ENCODE measurements at places on chromosomes 1 and 21.
A peak's percentile ranks its signal among the peaks of the same experiment; 100 is the strongest.

DNA sequence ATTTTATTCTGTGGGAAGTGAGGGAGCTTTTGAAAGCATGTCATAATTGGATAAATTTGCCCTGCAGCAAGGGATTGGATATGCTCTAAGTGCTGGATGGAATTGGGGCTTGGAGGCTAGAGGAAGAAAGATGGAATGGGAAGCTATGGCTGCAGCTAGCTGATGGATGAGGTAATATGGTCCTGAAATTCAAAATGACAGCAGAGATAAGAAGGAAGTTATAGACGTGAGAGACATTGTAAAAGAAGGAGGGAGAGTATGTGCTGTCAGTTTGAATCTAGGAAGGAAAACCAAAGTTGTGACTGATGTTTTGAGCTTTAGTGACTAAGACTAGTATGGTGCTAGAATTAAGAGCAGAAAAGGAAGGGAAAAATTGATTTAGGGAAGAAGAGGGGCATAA, 299.9 kb upstream of the SPAG17 start:
- no peak for DNase-seq

- no peak for DNase-seq
These were observed 344.3 kb downstream of the DUSP10 start for GRCh38 chr1:221397606-221398005.

GRCh38 chr1:16230744-16231143, 6.2 kb downstream of the CPLANE2 start:
- DNase-seq, result no peak

- peak; percentile 82 for DNase-seq
These were observed 14.1 kb upstream of the HEYL start for GRCh38 chr1:39653546-39654031.

- peak; percentile 42 for DNase-seq
These were observed 237.0 kb downstream of the MRPL39 start for GRCh38 chr21:25370311-25370744.

DNA sequence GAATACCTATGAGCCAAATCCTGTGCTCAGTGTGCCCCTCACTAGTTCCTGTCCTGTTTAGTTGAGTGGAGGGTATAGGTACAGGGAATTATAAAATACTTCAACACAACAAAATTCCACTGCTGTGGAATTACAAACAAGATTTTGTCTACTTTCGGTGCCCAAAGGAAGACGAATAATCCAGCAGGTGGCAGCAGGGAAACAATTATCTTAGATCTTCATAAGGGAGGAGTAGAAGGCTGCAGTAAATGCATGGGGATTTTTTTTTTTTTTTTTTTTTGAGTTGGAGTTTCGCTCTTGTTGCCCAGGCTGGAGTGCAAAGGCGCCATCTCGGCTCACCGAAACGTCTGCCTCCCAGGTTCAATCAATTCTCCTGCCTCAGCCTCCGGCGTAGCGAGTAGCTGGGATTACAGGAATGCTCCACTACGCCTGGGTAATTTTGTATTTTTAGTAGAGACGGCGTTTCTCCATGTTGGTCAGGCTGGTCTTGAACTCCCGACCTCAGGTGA, 2.0 kb upstream of the PIP5K1A start:
- DNase-seq, result peak; percentile 67

DNA sequence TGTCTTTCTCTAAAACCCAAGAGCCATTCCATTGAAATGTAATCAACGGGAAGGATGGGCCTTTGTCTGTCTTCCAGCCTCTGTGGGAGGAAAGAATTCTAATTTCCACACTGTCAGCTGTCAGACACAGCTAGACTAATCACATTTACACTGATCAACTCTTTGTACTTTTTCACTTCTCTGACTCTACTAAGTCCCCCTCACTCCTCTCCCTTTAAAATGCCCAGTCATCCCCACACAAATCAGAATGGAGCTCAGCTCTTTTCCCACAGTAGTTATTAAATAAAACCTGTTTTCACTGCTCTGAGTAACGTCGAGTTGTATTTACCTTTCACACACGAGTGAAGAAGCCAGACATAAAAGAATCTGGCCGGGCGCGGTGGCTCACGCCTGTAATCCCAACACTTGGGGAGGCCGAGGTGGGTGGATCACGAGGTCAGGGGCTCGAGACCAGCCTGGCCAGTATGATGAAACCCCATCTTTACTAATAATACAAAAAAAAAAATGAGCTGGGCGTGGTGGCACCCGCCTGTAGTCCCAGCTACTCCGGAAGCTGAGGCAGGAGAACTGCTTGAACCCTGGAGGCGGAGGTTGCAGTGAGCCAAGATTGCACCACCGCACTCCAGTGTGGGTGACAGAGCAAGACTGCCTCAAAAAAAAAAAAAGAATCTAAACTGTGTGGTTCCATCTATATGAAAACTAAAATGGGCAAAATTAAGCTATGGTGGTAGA, 13.3 kb downstream of the ZBTB8OS start:
- no peak for DNase-seq

DNA sequence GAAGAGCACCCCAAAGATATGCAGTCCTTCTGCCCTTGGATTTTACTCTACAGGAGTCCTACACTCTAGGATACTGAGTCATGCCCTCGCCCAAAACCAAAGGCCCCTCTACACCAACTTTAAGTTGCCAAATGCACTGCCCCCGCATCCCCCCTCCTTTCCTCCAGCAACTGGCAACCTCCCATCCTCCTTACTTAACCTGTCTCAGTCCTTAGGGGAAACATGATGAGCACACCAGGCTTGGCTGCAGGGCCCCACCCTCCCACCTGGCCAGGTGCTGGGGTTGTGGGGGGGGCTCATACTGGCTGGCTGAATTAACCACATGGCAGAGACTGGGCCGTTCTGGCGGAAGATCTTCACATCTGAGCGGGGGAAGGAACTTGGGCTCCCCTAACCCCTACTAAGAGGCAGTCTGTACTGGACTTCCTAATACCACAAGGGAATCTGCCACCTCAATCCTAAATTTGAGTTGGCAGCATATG, 1.2 kb downstream of the HDGF start:
- DNase-seq, result peak; percentile 72

DNA sequence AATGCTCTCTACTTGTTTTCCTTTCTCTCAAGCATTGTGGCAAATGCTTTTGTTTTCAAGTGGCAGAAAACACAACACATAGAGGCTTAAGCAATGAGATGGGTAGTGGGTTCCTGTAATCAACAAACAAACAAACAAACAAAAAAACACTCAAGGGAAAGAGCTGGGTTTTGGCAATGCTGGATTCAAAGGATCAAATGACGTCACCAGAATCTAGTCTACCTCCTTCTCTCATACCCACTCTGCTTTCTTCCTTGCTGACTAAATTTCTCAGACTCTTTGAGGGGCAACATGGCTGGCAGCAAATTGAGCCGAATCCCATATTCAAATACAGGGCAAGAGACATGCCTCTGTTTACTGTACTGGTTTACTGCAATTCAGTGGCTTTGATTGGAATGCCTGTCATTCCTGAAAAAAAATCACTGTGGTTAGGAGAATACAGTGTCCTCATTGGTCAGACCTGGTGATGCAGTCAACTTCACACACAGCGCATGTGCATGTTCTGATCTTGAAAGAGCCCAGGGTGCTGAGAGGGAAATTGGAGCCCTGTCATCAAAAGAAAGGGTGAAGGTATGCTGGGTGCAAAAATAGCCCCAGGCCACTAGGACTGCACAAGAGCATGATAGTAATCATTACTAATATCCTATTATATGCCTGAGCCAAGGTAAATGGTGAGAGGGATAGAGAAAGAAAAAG, 356.2 kb downstream of the KCTD3 start:
- no peak for DNase-seq

GRCh38 chr1:93623436-93623835, 58.2 kb downstream of the BCAR3 start:
- DNase-seq, result no peak

- DNase-seq, result no peak
These were observed 181.1 kb downstream of the IGSF21 start for GRCh38 chr1:18288722-18289121.

- DNase-seq, result no peak
These were observed 57.2 kb downstream of the CDK18 start for GRCh38 chr1:205561501-205562203.

DNA sequence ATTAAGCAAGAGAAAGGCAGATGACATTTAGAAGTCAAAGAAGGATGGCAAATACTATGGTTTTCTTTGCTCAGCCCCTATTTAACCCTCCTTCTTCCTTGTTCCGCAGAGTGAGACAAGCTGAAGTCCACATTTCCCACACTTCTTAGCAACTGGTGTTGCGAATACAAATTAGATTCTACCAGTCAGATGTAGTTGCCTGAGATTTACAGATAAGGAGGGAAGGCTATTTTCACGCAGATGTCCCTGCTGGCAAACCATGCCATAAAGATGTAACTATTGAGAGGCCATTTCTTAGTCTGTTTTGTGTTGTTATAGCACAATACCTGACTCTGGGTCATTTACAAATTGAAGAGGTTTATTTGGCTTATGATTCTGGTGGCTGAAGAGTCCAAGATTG, 84.3 kb downstream of the ZC3H11B start:
- no peak for DNase-seq

GRCh38 chr1:84672080-84672854, 18.0 kb downstream of the SSX2IP start:
- no peak for DNase-seq

- DNase-seq, result no peak
These were observed 360.6 kb downstream of the FAM72C start for GRCh38 chr1:143611159-143611558.

GRCh38 chr1:10906866-10907519, 105.5 kb upstream of the TARDBP start:
- no peak for DNase-seq

DNA sequence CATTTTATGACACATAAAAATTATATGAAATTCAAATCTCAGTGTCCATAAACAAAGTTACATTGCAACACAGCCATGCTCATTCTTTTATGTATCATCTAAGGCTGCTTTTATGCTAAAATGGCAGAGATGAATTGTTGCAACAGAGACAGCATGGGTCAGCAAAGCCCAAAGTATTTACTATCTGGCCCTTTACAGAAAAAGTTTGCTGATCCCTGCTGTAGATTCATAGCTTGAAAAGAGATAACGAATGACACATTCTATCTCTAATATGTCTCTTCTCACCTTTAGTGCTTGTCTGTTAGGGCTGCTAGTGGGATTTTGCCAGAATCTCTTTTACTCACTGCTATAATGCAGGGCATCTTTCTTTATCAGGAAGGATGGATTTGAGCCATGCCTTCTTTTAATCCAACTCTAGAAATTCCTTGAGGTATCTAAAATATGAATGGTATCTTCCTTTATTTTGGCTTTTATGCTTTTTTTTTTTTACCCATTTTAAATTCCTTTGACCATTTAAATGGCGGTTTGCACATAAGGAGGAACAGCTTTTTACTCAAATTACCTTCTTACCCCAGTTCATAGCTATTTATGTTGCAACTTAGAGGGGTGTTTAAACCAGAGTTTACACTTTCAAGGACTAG, 598.2 kb downstream of the PLPP3 start:
- no peak for DNase-seq

DNA sequence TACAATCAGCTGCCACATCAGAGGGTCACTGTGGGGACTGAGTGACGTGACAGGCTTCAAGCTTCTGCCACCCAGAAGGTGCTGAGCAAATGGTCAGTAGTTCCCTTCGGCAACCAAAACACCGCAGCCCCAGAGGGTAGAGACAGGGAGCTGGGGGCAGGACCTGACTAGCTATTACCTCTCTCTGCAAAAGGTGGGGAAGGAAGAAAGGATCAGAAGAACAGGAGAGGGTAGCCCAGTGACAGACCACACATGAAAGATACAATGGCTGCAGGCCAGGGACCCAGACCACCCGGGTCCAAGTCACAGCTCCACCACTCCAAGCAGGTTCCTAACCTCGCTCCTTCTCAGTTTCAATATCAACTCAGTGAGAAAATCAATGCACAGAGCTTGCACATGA, 377.1 kb downstream of the NPHP4 start:
- no peak for DNase-seq

DNA sequence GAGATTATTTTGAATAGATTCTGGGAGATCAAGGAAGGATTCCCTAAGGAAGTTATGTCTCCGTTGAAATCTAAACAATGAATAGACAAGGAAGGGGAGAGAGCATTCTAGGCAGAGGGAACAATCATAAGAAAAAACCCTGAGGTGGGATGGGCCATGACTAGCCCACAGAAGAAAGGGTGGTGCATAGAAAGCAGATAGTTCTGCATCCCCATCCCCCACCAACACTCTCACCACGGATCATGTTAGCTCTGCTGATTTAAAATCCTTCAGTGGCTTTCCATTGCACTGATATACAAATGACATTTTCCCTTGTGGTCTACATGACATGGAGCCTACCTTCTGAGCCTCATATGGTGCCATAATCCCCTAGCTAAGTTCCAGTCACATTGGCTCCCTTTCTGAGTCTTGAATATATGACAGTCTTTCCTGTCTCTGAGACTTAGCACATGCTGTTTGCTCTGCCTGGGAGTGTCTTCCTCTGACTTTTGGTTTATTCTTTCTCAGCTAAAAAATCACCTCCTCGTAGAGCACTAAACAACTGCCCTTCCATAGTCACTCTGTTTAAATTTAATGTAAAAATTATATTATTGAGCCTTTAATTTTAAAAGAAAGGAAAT, 15.2 kb downstream of the SCMH1 start:
- DNase-seq, result no peak

- DNase-seq, result no peak
These were observed 4.7 kb downstream of the S100A2 start for GRCh38 chr1:153560771-153561465.

- peak; percentile 82 for DNase-seq
These were observed at the start of gene FAM89A for GRCh38 chr1:231040019-231040799. FAM89A (minus strand) TSS chr1:231040254; CDS start chr1:231040211, 43 bp downstream.

DNA sequence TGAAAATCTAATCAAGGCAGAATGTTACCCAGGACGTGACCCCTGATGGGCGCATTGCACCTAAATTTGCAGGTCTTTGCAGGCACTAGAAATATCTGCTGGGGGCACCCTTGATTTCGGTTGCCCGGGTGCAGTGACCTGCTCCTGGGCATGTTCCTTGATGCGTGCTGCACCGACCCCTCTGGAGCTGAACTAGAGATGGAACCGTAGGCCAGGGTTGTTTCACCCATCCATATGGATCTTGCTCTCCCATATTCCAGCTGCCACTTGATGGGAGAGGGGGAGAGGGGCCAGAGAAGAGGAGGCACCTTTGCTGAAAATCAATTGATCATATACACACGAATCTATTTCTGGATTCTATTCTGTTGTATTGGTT, 8.4 kb upstream of the COL18A1 start:
- DNase-seq, result no peak

DNA sequence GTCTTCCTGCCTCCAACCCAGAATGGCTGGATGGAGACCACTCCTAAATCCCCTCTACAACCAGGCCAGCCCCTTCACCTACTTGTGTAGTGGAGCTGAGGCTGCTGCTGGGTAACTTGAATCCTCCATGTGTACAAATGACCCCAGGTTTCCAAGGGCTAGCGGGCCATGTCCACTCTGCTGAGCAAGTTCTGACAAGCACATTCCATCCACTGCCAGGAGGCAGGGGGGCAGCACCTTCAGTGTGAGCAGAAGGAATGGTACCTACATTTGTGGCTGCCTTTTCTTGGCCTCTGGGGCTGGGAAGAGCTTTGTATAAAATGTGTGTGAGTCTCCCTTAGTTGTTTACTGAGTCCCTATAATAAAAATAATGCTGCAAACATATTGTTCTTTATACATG, 14.5 kb downstream of the KIAA0040 start:
- no peak for DNase-seq

All from stimulated activated CD4-positive, alpha-beta T cell treated with anti-CD3 and anti-CD28 coated beads, Interleukin-15, amount 100 ng/mL, for 24 hours (primary cell).